ENCODE measurements at places on chromosomes 5 and 9.

DNA sequence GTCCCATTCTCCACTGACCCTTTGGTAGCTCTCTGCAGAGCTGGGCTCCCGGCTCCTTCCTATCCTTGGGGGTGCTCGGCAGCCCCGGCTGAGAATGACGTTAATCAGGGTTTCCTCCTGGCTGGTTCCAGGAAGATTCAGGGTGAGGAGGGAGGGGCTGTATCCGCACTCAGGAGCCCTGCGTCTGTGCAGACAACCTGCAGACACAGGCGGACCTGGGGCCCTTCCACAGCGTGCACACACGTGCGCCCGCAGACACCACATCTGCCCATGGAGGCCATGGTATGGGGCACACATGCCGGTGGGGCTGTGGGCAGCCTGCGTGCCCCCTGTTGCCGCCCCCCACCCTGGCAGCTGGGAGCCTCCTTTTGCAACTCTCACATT lies 66.6 kb upstream of the RNU6ATAC start:
- DNase-seq = no peak

- no peak for DNase-seq
These were observed 591.7 kb downstream of the CSNK1G3 start for GRCh38 chr5:124103671-124104070.

DNA sequence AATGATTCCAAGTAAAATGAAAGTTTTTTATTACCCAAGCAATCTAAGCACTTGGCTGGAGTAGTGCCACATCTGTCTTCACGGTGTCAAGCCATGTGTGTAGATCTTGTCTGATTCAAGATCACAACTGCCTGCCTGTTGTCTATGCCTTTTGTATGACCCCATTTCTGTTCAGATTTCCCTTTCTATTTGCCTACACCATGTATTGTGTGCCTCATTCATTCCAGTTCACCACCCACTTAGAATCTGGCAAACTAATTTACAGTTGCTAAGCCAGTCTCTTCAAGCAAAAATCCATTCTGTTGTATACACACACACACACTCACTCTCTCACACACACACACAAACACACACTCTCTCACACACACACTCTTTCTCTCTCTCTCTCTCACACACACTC lies 33.7 kb downstream of the GLDC start:
- no peak for DNase-seq

GRCh38 chr9:87657190-87657589 lies 68.7 kb upstream of the CTSL start:
- DNase-seq = no peak

DNA sequence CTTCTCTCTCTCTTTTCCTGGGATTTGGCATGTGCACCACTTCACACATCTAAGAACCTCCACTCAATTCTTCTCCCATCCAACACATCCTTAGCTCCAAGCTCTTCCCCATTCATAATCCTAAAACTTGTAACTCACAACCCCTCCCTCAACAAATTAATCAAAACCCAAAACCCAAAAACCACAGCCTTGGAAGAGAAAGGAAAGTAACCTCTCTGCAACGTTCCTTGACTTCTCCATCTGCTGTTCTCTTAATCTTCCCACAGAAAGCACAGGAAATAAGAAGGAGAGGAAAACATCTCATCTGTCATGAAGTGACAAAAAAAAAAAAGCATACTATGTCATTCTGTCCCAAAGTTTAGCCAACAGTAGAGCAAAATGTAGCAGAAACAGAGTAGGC lies 66.2 kb downstream of the DRD1 start:
- DNase-seq = no peak

- DNase-seq = no peak
These were observed 9.8 kb downstream of the RNF183 start for GRCh38 chr9:113293285-113293878.

DNA sequence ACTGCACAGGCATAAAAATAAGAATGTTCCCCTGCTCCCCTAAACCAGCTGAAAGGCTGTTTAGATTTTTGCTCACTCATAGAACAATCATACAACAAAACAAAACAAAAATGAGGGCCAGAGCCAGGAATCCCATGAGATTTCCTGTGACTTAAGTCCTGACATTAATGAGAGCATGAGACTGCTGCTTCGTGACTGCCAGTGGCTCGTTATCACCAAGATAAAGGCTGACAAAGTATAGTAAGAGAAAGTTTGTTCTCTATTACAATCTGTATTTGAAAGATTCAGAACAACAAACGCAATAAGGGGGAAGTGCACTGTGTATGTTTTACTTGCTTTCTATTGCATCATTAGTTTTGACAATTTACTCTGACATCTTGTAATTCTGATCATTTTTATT lies 837.1 kb upstream of the C9orf72 start:
- DNase-seq = no peak

- no peak for DNase-seq
These were observed 195.3 kb downstream of the FBXL7 start for GRCh38 chr5:15695215-15695731.

DNA sequence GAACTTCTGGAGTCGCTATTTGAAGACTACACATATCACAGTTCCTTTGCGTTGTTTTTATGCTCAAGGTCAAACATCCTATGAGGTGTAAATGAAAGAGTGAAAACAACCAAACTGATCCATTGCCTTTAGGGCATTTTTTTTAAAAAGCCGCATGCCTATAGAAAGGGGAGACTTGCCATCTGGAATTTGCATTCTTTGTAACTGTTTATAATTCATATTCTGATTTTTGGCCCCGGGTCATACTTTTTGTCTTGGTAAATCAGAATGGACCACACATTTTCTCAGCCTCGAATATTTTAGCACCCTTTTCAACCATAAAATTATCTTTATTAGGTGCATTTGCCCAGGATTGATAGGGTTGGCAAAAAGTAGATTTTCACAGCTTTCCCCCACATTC lies 188.0 kb downstream of the GOLPH3 start:
- no peak for DNase-seq

- peak; percentile 17 for DNase-seq
These were observed 124.4 kb downstream of the TENT4A start for GRCh38 chr5:6837519-6838110.

DNA sequence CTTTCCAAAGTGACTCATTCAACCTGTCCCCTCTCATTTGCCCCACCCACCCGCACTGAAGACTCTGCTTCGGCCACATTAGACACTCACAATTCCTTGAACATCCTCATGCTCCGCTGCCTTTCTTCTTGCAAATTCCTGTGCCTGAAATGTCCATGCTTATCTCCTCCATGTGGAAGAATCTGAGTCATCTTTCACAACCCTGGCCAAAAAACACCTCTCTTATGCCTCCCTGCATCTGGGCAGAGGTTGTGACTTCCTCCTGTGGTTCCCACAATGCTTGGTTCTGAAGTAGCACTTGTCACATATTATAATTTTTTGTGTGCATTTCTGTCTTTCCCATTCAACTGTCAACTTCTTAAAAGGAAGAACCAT lies 238.6 kb downstream of the ENC1 start:
- DNase-seq = no peak

DNA sequence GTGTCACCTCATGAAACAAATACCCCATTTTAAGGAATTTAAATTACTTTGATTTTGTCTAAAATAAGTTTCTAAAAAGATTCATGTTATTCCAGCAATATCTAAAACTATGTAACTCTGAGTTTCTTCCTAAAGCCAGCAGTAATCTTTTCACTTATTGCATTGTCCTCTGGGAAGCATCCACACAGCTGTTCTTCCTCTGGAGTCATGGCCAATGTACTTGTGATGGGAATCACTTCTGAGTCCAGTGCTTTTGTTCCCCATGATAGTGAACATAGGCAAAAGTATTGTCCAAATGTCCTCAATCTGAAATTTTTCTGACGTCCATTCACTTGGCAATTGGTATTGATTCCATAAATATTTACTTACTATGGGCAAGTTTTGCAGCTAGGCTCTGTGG lies 125.0 kb downstream of the STARD4 start:
- DNase-seq = no peak

DNA sequence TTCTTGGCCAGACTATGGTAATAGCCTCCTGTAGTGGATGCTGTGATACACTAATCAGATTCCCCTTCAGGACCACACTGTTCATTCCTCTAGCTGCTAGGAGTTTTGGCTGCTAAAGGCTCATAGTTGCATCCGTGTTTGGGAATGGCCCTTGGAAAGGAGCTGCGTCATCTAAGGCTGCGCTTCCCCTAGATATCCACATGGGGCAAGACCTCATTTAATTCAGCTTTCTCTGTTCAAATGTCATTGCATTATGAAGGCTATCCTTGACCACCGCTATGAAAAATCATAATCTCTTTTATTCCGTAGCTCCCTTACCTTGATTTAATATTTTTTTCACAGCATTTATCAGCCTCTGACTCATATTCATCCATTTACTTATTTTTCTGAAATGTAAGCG lies 258.3 kb upstream of the NR4A3 start:
- no peak for DNase-seq

- DNase-seq = no peak
These were observed 966.5 kb upstream of the DMAC1 start for GRCh38 chr9:8766096-8766495.

GRCh38 chr9:107462691-107463090 lies 26.9 kb downstream of the KLF4 start:
- DNase-seq = no peak

GRCh38 chr5:6112538-6112937 lies 265.8 kb downstream of the MED10 start:
- no peak for DNase-seq

GRCh38 chr9:68802525-68803015 lies 97.5 kb downstream of the PIP5K1B start:
- peak; percentile 62 for DNase-seq

- DNase-seq = no peak
These were observed 2.0 kb upstream of the NSD1 start for GRCh38 chr5:177131352-177132135.

- no peak for DNase-seq
These were observed 16.5 kb downstream of the ADCY2 start for GRCh38 chr5:7412409-7412808.

- DNase-seq = no peak
These were observed 410.8 kb upstream of the MEF2C start for GRCh38 chr5:89293810-89294209.

GRCh38 chr5:59620535-59621212 lies 272.9 kb downstream of the PDE4D start:
- DNase-seq = no peak

DNA sequence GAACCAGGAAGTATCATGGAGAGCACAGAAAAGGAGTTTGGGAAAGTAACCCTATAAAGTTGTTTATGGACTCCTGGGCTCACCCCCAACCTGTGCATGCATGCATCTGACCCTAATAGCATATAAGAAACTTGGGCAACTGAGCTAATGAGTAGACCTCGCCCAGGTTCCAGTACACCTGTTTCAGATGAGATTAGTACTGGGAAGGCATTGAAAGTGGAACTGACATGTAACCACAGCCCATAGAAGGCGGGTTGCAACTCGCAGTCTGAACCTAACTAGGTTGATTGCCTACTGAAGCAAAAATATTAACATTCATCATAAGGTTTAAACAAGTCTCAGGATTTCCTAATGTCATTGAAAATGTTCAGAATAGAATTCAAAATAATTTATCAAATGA lies 87.0 kb downstream of the WNK2 start:
- DNase-seq = no peak

DNA sequence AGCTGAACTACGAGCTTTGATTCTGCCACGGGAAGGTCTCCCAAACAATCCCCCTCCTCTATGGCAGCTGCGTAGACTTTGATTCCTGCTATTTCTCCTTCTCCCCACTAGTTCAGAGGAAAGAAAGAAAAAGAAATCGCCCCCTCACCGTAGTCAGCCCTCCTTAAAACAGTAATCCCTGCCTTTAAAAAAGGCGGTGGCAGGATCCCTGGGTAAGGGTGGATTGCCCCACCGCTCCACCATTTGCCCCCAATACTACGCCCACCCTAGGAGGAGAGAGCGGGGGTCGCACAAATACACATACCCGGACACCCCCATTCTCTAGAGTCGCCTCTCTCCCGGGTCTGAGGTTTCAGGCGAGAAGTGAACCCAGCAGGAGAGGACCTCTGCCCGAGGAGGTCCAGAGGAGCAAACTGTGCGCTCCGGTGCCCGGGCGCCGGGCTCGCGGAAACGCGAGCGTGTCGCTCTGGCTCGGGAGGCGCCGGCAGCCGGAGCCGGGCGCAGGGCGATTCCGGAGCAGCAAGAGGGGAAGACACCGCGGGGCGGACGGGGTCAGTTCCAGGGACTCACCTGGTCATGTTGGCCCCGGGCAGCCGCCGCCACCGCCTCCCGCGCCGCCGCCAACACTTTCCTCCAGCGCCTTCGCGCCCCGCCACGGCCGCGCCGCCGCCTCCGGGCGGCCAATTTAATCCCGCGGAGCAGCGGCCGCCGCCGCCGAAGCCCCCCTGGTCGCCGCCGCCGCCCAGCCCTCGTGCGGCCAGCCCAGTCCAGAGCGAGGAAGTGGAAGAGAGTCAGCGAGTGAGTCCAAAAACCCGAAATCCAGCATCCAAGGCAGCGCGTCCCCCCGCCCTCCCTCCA lies 1057.7 kb upstream of the DMAC1 start:
- no peak for DNase-seq

GRCh38 chr5:92544036-92544435 lies 1037.0 kb downstream of the NR2F1-AS1 start:
- no peak for DNase-seq

DNA sequence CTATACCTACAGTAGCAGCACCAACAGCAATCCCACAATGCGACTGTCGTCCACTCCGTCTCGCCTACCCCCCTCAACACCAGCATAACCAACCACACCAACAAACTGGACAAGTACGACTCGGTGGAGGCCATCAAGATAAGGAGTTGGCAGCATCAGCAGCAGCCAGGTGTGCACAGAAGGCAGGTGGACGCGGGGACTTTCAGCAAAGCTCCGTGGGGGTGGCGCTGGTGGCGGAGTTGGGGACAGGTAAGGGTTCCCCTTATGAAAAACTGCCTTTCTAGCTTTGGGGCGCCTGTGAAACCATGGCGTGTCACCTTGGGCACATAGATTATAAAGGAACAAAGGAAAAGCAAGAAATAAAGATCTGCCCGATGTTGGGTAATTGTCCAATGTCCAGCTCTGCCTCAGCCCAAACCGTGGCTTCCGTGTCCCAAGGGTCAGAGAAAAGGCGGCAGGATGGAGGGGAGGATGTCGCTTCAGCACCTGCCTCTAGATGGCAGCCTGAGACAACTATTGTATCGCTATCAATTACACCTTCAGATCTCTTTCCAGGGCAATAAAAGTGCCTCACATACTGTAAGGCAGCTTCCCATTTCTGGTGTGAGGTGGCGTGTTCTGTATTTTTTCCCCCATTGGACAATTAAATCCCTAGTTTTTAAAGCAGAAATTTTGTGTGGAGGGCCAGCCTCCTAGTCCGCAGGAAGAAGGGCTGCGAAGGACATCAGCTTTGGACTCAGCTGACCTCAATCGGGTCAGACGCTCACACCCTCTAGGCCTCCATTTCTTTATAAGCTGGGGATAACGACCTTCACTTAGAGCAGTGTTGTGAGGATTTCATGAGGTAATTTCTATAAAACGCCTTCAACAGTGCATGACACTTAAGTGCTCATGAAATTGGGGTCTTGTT lies 58.8 kb downstream of the MTRR start:
- DNase-seq = peak; percentile 27
